ENCODE measurements at places on chromosomes 3 and 15.

DNA sequence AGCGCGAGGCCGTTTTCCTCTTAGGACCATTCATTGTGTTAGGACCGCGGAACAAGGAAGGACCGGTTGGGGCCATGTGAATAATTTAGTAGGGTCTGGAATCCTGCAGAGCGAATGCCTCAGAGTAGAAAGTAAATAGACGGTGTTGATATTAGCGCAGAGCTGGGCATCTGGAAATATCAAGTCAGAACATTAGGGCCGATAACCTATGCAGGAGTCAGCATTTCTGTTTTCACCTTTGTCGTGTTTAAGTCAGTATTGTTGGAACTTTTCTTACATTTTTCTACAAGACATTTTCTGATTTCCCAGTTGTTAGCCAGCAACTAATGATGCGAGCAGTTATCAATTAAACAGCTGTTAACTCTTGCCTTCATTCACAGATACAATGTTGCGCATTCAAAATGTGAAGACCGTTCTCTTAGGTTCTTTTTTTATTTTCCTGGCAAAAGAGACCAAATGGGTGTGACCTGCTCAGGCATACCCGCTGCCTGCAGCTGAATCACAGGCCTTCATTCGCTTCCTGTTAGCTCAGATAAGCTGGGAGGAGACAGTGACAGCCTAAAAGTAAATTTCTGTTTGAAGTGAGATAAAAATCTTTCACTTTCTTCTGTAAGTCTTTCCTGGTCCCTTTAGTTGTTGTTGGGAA lies 966 bp upstream of the PKM start:
- DNase-seq: peak; percentile 58

- DNase-seq: no peak
These were observed 463.6 kb upstream of the NR2F2 start for GRCh38 chr15:95866711-95867440.

DNA sequence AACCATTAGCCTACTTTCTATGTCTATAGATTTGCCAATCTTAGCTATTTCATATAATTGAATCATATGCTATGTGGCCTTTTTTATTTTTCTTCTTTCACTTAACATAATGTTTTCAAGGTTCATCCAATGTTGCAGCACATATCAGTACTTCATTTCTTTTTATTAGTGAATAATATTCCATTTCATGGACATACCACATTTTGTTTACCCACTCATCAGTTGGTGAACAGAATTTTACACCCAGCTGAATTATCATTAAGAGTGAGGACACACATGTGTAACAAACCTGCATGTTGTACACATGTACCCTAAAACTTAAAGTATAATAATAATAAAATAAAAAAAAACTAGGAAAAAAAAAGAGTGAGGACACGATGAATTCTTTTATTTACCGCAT lies 81.7 kb upstream of the C3orf80 start:
- DNase-seq: no peak

GRCh38 chr3:7407107-7407506 lies 546.2 kb downstream of the GRM7 start:
- no peak for DNase-seq
